H1 (cell line): ENCODE measurements at places on chromosomes 11 and 22. TPM values are rescaled to one million over a fixed set of nuclear protein-coding genes. Genes with fewer than 3 reads are reported as not detected.

DNA sequence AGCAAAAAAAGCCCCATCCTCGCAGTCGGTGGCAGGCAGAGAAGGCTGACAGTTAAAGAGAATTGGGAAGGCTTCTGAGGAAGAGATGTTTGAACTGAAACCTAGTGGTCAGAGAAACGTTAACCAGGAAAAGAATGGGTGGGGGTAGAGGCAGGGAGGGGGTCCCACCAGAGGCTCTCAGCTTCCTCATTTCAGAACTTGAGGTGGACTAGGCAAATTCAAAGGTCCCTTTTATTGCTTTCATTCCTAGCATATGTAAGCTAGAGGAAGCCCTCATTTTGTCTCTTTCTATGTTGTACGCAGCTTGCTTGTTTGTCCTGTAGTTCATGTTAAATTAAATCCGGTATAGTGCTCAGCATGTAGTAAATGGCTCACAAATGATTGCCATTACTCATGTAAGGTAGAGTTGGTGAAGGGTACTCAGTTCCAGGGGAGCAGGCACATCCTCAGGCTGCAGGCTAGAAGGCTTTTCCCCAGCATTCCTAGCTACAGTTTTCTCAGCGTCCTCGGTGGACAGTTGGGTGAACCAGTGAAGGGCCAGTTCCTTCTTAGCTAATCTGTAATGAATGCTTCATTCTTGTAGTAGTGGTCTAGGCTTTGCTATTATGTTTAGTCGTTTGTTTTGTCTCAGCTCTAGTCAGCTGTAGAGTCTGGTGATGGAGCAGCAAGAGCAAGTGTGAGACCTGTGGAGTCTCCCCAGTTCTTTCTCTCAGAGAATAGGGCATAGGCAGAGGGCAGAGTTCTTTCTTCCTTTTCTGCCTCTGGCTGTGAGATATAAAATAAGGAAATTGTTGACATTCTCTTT, 58.6 kb downstream of the UVRAG start:
- H3K27me3 ChIP-seq = no peaks in the 10 kb centered on the region
- DNase-seq = no peak
- no peaks in the 10 kb centered on the region for H3K36me3 ChIP-seq

- no peaks in the 10 kb centered on the region for H3K27me3 ChIP-seq
- H3K4me1 ChIP-seq = no peaks in the 10 kb centered on the region
- peaks cover 42% of the 10 kb centered on the region for H3K36me3 ChIP-seq
Observed at GRCh38 chr11:119673759-119674336, 55.2 kb downstream of the NECTIN1 start.

- H3K4me3 ChIP-seq = no peak overlapping the region
- H3K27ac ChIP-seq = no peak overlapping the region
- H3K4me1 ChIP-seq = no peaks in the 10 kb centered on the region
- no peaks in the 10 kb centered on the region for H3K27me3 ChIP-seq
Observed at GRCh38 chr11:7522121-7522520, 8.3 kb downstream of the PPFIBP2 start.

GRCh38 chr11:62338218-62338617, 970 bp downstream of the ASRGL1 start:
- no peak overlapping the region for H3K27ac ChIP-seq
- no peaks in the 10 kb centered on the region for H3K36me3 ChIP-seq
- H3K27me3 ChIP-seq = peaks cover 10% of the 10 kb centered on the region; the same call in 1 of the 2 replicates
- no peak for DNase-seq
- peak overlapping the region; percentile 72 for H3K4me3 ChIP-seq

- H3K4me3 ChIP-seq = no peak overlapping the region
- no peaks in the 10 kb centered on the region for H3K36me3 ChIP-seq
- DNase-seq = no peak
- no peak overlapping the region for H3K27ac ChIP-seq
- no peaks in the 10 kb centered on the region for H3K27me3 ChIP-seq
Observed at GRCh38 chr11:111336582-111337256, 38.4 kb downstream of the POU2AF3 start.

MS4A1 gene
- polyA plus RNA-seq = not detected in 2 replicates

TMA7B gene
- not detected in 2 replicates for polyA plus RNA-seq
